KBM-7 (cell line): ENCODE measurements at places on chromosomes 1 and 21.

- DNase-seq: peak; percentile 86
These were observed 101.6 kb downstream of the ZMYM4 start for GRCh38 chr1:35369922-35370671.

DNA sequence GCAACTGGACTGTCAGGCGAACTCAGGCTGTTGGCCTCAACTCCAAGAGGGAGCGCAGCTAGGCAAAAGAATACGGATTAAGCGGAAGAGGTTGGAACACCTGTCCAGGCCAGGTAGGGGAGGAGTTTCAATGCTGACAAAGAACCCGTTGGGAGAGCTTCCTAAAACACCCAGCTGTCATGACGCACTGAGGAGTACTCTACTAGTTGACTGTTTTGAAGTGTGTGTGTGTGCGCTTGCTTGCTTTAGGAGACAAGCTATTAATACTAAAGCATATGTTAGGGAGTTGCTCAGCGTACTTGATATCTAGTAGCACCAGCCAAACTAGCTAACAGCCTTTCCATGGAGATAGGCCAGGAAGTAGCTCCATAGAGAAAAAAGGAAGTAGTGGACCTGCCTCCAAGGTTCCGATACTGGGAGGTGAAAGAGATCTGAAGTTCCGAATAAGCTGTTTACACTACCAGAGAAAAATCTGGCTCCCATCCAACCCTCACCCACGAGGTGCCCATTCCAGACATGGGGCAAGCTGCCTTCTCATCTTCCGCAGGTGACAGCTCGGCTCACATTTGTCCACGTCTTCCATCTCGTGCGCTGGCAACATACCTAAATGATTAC is 974 bp upstream of the FNBP1L start:
- DNase-seq: peak; percentile 49

- DNase-seq: no peak
These were observed 15.0 kb upstream of the LEMD1 start for GRCh38 chr1:205436776-205437410.

- DNase-seq: no peak
These were observed 57.5 kb downstream of the ATP5PO start for GRCh38 chr21:33857846-33858666.

DNA sequence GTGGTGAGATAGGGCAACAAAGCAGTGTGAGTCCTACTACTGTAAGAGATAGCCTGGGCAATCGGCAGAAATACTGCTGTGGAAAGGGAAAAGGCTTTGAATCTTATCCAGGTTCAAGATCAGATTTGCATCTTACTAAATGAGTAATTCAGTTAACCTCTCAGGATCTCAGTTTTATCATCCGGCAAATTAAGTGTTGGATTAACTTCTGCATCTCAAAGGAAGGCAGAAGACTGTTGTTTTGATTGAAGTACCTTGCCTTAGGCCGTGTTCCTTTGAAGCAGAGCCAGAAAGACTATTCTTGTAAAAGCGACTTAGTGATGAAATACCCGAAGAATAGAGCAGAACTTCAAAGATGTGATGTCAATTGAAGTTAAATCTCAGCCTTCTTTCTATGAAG is 612.9 kb upstream of the USP24 start:
- no peak for DNase-seq

GRCh38 chr1:236024641-236025040 is 40.2 kb downstream of the NID1 start:
- no peak for DNase-seq

- no peak for DNase-seq
These were observed 48.6 kb upstream of the ITPKB start for GRCh38 chr1:226787638-226788037.

DNA sequence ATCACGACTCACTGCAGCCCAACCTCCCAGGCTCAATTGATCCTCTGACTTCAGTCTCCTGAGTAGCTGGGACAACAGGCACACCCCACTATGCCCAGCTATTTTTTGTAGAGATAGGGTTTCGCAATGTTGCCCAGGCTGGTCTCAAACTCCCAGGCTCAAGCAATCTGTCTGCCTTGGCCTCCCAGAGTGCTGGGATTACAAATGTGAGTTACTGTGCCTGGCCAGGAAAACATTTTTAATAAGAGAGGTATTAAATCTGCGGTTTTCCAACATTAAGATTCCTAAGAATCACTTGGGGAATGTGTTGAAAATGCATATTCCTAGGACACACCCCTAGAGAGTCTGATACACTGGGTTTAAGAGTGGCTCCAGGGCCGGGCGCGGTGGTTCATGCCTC is 8.7 kb downstream of the CSF1 start:
- DNase-seq: no peak

DNA sequence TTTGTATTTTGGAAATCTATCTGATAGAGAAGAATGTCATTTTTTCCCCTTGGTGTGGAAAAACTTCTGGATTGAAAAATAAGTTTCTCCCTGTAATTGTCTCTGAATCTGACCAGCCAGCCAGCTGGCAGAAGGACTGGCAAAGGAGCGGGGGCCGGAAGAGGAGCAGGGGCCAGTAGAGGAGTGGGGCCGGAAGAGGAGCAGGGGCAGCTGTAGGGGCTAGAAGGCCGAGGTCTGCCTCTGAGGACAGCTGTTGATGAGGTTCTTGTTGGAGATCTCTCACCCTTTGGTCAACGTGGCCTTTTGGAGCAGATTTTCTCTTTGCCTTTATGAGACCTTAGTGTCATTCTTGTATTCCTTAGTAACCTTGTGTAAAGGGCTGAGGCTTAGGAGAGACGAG is 121.8 kb downstream of the GALNT2 start:
- DNase-seq: no peak

- DNase-seq: no peak
These were observed 6.5 kb downstream of the LGR6 start for GRCh38 chr1:202200112-202200548.

GRCh38 chr1:7369866-7370265 is 401.2 kb upstream of the VAMP3 start:
- DNase-seq: no peak

DNA sequence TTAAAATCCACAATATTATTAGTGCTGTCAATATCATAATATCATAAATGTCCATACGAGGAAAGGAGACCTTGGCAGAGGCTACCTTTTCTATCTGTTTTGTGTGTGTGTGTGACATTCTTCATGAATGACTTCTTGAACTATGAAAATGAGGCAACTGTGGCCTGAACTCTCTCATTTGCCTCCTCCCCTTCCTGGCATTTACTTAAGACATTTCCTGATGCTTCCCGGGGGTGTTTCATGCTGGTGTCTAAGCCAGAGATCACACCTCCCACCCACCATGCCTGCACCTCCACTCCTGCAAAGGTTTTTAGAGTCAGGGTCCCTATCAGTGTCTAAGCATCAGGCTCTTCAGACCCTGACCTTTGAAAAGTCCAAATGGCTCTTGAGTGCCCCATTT is 420.9 kb downstream of the KIF26B start:
- no peak for DNase-seq

DNA sequence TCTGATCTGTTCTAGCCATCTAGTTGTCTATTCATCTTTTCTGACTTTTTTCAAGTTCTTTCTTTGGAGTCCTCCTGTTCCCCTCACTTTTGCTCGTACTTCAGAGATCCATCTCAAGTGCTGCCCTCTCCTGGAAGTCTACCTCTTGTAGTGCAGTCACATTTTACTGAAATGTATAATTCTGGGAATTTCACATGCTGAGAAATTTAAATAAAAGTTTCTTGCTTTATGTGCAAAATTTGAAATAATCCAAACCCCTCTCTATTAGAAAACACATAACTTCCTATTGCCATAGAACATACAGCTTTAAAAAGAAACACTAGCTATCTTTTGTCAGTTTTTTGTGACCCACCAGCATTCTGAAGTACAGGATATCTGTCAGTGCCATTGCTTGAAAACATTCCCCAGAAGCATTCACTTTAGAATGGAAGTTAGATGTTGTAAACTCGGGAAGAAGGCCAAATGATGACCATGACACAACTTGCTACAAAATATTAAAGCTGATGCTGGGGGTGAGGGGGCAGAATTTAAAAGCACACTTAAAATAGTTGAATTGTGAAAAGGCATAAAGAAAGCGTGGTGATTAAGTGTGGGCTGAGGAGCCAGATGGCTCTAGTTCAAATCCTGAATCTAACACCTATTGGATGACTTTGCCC is 22.0 kb downstream of the RLF start:
- DNase-seq: peak; percentile 53

- no peak for DNase-seq
These were observed 17.0 kb upstream of the SUCO start for GRCh38 chr1:172515927-172516326.

DNA sequence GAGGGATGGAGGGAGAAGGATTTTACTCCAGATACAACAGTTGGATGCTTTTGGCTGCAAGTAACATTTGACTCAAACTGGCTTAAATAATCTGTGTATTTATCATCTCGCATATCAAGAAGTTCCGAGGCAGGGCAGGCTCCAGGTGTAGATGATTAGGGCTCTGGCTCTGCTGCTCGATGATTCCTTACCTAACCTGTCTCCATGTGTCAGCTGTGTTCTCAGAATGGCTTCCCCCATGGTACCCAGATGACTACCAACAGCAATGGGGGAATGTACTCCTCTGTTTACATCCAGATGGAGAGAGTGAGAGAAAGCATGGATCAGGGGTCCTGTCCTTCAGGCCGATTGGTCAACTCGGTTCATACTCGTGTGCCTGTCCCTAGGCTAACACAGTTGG is 90.4 kb upstream of the AKT3 start:
- no peak for DNase-seq

DNA sequence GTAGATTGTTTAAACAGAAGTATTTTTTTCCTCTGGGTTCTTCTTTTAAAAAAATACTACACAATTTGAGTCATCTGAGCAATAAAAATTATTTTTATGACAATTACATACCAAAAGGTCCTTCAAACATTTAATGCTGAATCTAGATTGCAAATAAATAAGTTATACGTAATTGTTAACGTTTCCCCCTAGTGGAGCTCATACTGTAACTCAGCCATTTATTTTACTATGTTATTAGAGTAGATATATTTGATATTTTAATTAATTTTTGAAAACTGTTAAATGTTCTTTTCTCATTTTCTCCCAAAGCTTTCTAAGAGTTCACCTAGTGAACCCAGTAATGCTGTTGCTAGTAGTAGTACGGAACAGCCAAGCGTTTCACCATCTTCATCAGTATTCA is 33.5 kb downstream of the ZMYM1 start:
- no peak for DNase-seq

- DNase-seq: no peak
These were observed 35.6 kb downstream of the PRPF38A start for GRCh38 chr1:52439976-52440375.

DNA sequence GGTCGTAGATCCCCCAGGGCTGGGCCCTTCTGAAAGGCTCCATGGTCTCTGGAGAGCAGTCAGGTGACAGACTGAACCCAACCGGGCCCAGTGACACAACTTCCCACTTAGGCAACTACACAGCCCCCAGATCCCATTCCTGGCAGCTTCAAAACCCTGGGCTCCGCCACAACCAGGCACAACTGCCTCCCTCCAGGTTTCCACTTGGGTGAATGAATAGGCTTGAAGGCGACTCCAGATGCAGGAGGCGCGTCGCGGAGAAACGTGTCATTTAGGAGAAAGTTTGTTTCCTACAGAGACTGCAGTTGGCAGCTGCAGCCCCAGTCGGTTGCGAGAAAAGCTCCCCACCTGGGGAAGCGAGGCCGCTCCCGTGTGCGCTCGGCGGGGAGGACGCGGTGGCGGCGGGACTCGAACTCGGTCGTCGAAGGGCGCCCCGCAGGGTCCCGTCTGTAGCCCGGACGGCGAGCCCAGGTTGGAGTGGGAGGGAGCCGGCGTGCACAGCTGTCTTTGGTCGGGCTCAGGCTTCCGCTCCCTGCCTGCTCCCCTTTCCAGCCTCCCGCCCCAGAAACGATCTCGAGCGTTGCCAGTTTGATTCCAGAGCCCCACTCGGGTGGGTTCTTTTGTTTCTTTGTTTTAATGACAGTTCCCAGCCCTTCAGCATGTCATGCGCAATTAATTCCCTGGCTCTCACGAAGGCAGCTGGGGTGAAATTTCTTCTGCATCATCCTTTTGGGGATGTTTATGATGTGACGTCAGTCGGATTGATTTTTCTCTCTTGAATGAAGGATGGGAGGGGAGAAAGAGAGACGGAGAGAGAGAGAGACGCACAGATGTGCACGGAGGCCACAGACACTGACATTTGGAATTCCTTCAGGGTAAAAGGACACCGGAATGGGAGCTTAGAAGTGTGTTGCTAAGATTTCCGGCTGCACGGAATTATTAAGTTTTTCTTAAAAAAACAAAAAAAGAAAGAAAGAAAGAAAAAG is 862 bp upstream of the SGIP1 start:
- no peak for DNase-seq

GRCh38 chr1:157580179-157580827 is 17.6 kb downstream of the FCRL4 start:
- peak; percentile 65 for DNase-seq

- DNase-seq: peak; percentile 6
These were observed 155.2 kb downstream of the DMRTA2 start for GRCh38 chr1:50268049-50268448.

- no peak for DNase-seq
These were observed 288.9 kb downstream of the TM2D1 start for GRCh38 chr1:61436016-61436415.

DNA sequence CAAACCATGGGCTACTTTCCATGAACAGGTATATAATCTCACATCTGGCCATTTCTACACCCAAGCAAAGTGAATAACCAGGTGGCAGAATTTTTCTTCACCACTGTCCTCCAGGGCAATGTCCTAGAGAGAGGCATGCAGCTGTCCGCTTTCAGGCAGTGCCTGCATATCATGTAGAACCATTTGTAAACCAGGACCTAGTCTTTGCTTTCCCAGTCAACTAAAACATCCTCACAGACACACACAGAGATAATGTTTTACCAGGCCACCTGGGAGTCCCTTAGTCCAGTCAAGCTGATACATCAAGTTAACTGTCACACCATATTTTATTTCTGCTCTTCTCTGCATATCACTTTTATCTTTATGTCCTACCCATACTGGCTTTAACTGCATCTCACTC is 26.2 kb downstream of the TNFSF18 start:
- DNase-seq: no peak

DNA sequence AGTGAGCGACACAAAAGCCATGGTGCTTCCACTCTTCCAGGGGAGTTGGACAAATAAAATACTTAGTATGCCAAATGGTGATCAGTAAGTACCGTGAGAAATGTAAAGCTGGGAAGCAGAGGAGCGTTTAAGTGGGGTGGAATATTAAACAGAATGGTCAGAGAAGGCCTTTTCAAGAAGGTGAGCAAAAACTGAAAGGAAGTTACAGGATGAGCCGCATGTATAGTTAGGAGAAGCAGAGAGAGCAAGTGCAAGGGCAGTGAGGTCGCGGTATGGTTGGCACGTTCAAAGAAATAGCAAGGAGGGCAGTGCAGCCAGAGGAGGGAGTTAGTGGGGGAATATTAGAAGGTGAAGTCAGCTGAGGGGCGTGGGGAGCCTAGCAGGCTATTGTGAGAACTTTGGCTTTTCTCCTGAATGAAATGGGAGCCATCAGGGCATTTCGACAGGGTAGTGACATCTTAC is 748 bp upstream of the ATP6V0B start:
- DNase-seq: no peak

GRCh38 chr1:209775678-209776077 is 8.7 kb downstream of the C1orf74 start:
- no peak for DNase-seq

- DNase-seq: peak; percentile 14
These were observed 54.4 kb downstream of the KCNAB2 start for GRCh38 chr1:6099787-6100765.

- peak; percentile 44 for DNase-seq
These were observed 183.0 kb downstream of the CYYR1 start for GRCh38 chr21:26389971-26390641.
